ENCODE measurements at places on chromosomes 4 and X.

DNA sequence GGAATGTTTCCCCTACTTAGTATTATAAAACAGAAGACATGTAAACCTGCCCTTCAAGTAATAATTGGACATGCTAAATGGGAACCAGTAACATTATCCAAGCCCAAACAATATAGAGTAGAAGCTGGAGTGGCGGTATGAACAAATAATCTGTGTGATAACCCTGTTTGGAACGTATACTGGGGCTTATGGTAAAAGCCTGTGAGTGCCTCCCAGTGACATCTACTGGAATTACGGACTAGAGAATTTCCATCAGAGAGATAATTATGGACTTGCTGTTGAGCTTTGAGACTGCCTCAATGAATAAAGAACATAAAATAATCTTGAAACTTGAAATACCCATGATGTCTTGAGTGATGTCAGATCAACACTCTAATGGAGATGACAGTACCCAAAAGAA, 406.3 kb upstream of the GRIA3 start:
- DNase-seq, result no peak

DNA sequence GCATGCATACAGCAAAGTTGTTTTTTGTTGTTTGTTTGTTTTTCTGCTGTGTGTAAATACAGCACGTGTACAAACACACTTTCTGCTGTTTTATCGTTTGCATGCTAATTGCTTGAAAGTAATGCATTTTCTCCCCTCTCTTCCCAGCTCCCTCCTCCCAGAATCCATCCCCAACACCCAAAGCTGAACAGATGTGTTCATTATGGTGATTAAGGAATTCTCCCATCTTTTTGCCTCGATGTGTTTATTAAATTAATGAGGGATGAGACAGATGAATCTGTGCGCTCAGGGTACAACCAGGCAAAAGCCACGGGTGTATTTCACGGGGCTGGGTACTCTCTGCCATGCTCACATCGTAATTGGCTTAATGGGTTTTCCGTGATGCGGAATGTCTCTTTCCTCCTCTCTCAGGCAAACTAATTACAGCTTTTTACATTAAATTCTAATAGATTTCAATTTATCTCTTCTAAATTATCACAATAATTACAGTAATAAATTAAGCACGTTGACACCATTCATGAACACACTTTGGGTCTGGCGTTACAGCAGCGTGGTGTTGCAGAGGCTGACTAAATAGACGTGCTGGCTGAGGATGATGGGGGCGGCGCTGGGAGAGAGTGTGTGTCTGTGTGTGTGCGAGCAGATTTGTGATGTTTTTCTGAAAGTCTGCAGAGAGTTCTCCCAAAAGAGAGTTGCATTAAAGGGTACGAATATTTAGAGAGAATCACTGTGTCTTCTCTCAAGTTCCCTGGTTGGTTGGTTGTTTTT, 117.7 kb downstream of the CRLF2 start:
- no peak for DNase-seq

DNA sequence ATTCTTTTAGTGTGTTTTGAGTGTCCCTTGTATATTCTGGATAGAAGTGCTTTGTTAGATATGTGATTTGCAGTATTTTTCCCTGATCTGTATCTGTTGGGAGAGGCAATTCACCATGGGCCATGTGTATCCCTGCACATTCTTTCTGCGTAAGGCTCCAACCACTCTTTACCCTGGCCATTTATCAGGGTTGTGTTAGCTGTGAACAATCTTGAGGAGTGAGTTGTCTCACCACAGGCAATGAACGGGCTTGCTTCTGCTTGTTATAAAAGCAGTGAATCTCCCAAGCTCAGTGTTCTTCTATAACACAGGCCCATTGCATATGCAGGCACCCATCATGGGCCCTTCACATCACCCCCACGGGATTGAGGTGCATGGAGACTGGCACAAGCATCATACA, 18.9 kb upstream of the SMIM10 start:
- no peak for DNase-seq

- no peak for DNase-seq
Measured at GRCh38 chrX:39981946-39982345, 115.8 kb downstream of the BCOR start.

- no peak for DNase-seq
Measured at GRCh38 chr4:68469482-68469881, 22.2 kb downstream of the TMPRSS11E start.

GRCh38 chr4:76931087-76931486, 18.5 kb upstream of the SEPTIN11 start:
- DNase-seq, result no peak

DNA sequence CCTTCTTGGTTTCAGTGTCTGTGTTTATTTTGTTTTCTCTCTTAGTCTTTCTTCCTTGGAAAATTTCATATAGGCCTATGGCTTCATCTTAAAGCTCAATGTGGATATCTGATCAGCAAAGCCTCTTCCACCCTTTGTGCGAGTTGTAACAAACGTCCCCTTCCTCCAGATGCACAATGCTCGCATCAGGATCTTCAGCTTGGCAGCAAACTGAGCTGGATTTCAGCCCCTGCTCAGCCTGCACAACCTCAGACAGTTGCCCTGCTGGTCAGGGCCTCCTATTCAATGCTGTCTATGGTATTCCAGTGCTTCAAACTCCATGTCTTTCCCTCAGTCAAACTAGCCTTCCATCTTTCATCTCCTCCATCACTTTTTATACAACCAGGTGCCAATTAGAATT, 309.4 kb downstream of the ARHGAP24 start:
- no peak for DNase-seq

All from skeletal muscle cell (primary cell).